ENCODE measurements at places on chromosomes 11 and 22. TPM values are rescaled to one million over a fixed set of nuclear protein-coding genes. Genes with fewer than 3 reads are reported as not detected.

DNA sequence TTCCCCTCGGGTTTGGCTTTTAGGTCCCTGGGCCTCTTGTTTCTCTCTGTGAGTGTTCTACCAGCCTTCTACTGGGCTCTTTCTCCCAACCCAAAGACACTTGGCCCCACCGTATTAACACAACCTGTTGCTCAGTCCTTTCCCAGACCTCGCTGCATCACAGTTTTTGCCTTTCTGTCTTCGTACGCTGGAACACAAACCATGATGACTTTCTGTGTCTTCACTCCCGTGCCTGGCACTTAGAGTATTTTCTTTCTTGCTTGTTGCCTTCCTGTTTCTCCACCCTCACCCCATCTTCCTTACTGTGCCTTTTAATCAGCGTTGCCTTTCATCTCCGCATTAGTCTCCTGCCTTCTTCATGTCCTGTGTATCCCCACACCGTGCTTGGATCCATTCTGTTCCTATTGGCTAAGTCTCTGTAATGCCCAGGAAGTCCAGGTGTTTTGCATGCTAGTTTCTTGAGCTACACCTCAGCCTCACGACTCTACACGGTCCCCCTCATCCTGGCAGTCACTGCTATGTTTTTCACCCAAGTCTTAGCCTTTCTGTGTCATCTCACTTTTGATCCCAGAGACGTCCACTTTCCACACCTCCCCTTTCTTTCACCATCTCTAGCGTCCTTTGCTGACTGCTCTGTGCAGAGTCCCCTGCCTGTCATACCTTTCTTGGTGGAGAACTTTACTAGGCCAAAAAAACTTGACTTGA lies 1.6 kb downstream of the MARK2 start:
- DNase-seq, result no peak

Gene TREH
- not detected for total RNA-seq

GRCh38 chr22:21929253-21929652 lies 23.4 kb downstream of the PPM1F start:
- DNase-seq, result no peak

Gene RTN4RL2
- total RNA-seq, result 3.4 TPM

GRCh38 chr11:4049006-4049405 lies 45.6 kb upstream of the RRM1 start:
- no peak for DNase-seq

DNA sequence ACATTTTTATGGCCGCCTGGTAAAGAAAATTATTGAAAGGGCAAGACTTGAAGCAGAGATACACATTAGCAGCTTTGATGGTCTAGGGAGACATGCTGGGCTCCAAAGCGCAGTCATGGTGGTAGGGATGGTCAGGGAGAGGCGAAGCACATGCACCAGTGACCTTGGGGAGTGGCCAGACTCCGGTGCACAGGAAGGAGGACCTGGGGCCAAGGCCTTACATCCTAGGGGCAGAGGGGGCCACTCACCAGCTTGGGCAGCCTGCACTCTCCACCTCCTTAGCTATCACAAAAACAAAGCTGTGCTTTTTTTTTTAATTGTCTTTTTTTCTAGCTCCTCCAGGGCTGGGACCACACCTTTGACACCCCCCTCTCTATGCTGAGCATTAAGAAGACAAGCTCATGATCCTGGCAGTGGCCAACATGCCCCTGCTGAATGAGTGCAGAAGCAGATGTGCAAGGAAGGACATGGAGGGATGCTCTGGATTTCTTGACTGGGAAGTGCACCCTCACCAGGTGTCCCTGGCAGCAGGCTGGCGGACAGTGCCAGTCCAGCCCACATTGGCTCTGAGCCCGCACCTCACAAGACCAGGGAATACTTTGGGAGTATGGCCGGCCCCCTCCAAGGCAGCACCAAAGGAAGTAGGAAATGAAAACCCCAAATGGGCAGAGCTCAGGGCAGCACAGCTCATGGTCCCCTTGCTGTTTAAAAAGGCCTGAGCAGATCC lies 619.9 kb downstream of the TBC1D22A start:
- DNase-seq, result no peak

Data from neural crest cell (in vitro differentiated cells).